Germinal center (tissue), 1 donor: ENCODE measurements at places on chromosomes 2 and 18.

- no peak for DNase-seq
Observed at GRCh38 chr2:11676640-11677039, 6.6 kb upstream of the NTSR2 start.

GRCh38 chr2:23912054-23912453, 14.9 kb downstream of the ATAD2B start:
- no peak for DNase-seq

- no peak for DNase-seq
Observed at GRCh38 chr2:157055660-157056199, 201.8 kb upstream of the GALNT5 start.

GRCh38 chr2:231396058-231396821, 730 bp downstream of the B3GNT7 start:
- peak; percentile 36 for DNase-seq

DNA sequence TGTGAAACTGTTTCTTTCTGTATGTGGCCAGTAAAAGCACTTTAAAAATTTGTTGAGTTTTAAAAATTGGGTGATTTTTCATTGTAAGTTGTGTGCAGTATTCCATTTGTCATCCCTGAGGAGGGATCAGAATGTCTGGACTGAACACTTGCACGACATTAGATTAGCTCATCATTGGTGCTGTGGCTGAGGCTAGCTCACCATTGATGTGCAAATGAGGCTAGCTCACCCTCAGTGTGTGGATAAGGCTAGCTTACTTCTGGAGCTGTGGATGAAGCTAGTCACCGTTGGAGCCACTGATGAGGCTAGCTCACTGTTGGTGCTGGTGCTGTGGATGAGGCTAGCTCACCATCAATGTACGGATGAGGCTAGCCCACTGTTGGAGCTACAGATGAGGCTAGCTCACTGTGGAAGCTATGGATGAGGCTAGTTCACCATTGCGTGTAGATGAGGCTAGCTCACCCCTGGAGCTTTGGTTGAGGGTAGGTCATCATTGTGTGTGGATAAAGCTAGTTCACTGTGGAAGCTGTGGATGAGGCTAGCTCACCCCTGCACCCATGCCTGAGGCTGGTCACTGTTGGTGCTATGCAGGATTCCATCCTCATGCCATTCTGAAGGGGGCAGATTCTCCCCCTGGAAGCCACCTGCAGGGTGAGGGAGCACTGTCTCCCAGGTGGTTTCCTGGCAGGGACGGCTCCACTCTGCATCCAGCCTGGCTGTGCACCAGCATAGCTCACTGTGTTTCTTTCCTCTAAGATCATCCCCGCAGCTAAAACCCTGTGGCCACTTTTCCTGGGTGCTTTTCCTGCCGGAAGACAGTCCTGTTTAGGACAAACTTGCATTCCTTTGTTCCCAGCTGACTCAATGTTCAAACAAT, 101.1 kb downstream of the TWIST2 start:
- DNase-seq = no peak

DNA sequence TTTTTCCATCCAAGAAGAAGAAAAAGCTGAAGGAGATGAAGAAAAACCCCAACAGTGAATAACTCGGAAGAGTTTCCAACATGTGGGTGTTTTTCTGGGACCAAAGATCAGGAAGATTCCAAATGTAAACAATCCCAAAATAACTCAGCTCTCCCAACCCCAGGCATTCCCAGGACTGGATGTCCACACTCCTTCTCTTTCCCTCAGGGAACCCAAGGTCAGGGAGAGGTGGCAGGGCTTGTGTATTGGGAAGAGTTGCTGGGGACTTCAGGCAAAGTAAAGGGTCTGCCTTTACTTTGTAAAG, 268.0 kb downstream of the DYSF start:
- no peak for DNase-seq

DNA sequence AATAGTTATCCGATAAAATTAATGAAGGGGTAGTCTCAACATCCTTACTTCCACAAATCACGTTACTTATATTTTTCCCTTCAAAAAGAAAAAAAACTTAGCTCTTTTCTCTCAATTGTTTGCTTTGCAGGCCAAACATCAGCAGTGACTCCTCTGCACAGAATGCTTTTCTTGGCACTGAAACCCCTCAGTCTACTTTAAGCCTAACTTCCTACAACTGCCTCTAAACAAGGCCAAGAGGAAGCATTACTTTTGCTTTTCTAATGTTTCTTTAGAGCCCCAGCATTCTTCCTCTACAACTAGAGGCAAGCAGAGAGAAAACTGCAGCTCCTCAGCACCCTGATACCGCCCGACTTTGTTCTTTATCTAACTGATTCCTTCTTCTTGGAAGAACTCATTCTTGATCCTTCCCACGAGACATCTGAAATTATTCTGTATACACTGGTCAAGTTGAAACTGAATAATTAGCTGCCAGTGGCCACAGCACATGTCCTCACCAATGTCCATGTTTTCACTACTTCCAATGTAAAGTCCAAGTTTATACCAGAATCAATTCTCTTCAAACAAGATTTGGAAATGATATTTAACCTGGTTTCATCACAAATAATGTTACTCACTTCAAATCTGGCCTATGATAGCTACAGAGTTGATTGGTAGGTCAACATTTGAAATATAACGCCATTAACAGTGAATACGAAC, 55.3 kb downstream of the DTNB start:
- DNase-seq = no peak

DNA sequence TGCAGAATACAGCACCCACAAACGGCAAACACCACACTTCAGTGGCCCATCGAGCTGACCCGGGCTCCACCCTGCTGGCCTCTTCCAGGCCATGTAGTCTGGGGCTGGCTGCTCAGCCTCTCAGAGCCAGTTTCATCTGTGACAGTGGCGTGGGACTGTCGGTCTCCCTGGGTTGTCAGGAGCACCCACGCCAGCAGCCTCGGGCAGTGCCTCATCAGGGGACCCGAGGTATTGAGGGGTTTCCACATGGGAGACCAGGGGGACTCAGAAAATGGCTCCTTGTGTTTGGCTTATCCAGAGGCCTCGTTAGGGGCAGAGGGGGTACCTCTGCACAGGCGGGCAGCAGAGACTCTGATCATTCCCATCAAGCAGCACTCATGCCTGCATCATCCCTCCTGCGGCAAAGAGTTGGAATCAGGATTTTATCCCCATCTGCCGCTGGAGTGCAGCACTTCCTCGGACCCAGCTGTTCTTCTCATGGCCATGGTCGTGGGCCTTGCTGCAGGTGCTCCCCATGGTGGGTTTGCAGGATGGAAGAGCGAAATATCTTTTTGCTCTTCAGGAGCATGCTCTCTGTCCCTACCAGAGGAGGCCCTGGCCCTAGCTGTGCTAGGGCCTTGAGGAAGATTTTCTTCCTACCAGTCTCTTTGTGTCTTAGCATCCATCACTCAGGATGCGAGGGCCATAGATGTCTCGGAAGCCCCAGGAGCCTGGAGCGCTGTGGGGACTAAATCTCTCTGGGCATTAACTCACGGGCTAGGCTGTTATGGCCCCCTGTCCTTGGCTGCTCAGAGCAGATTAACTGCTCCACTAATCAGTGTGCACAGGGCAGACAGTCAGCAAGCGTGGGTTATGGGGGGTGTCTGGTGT, 100.8 kb downstream of the CLIP4 start:
- DNase-seq = no peak

- DNase-seq = no peak
Observed at GRCh38 chr18:62018759-62019041, 125.9 kb upstream of the RNF152 start.

DNA sequence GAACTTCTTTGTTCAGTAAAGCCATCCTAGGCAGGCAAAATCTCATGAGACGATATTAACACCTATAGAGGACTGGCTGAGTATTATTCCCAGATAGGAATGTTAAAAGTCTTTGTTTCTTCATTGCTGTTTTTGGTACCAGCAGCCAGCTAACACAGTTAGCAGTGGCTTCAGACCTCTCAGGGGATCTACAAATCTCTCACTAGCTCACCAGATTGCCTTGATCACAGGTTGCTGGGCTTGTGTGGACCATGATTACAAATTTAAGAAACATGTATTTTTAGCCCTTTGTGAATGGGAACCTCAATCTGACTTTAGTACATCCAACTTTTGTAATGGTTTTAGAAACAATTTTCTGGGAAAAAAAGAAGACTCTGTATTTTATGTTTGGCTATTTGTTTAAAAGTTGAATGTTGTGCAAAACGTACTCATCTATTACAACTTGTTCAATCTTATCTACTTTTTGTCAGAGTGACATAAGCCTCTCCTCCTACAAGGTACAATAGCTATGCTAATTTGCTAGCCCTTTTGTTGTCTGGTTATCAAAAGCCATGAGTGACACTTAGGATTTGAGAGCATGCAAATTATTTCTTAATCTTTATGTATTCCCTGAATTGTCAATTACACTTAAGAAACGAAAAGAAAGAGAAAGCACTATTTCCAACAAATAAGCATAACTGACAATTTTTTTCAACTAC, 693.1 kb downstream of the ERBB4 start:
- no peak for DNase-seq

- DNase-seq = no peak
Observed at GRCh38 chr2:101560780-101561315, 85.9 kb upstream of the RFX8 start.

DNA sequence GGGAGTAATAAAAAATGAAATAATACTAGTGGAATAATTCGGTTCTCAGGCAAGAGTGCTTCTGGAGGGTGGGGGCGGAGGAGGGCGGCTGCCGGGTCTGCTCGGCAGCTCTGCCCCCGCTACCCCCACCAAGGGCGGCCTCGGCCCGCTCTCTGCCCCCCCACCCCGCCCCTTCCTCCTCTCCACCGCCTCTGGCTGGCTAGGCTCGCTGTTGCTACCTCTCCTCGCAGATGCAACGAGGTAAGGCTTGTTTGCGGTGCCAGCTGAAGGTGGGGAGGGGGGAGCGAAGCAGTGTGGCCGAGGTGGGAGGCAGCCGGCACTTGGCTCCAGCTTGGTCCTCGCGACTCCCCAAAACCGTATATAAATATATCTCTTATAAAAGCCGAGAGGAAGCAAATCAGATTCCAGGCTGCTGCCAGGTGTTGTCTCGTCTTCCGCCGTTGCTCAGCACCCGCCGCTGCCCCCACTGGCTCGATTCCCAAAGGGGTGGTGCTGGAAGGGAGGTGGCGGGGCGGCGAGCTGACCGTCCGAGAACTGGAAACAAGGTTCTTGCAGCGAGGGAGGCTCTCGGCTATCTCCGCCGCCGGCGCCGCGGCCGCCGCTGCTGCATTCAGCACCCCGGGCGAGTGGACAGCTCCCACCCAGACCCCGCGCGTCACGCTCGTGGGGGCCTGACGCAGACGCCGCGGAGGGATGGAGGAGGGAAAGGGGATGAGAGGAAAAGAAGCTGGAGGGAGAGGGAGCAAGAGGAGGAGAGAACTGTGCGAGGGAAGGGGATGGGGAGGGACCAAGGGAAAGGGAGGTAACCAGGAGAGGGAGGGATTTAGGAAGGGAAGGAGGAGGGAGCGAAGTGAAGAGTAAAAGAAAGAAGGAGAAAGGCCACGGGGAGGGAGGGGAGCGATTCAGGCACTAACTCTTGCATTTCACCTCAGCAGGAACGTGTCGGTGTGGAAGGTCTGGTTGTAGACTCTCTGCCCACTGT, at the start of gene MARCHF4:
MARCHF4 (minus strand) TSS at position 763 of the 982 bp plus-strand sequence. CDS start 2,223 bp downstream, outside the sequence.
- DNase-seq = peak; percentile 49

DNA sequence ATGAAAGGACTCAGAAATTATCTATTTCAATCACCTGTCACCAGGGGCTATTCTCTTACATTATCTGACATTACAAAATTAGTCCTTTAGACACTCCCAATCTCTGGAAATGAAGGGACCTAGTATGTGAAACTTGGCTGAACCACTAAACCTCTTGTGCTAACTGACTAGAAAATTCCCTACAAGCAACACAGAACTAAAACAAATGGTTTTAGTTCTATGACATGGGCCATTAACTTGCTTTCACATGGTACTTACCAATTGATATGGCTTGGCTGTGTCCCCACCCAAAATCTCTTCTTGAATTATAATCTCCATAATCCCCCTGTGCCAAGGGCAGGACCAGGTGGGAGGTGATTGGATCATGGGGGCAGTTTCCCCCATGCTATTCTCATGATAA, 16.6 kb downstream of the SERPINE2 start:
- DNase-seq = no peak

GRCh38 chr2:3483227-3483985, 35.9 kb downstream of the ADI1 start:
- DNase-seq = no peak

DNA sequence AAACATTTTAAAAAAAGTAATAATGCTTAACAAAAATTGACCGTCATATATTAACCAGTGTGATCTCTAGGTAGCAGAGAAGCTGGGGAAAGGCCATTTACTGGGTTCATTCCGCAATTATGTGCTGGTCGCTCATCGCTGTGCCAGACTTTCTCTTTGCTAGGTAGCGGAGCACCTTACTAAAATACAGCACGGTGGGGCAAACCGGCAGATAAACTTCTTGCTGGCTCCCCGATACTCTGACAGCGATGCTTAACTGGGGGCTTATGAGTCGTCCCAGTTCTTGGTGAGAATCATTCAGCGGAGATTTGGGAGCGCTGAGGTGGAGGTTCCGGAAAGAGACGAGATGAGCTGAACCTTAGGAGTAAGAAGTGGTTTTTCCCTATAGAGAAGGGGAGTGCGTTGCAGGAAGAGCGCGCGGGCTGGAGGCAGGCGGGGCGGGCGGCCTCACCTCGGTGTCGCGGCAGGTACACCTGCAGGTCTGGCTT, 605 bp downstream of the C2orf68 start:
- no peak for DNase-seq

DNA sequence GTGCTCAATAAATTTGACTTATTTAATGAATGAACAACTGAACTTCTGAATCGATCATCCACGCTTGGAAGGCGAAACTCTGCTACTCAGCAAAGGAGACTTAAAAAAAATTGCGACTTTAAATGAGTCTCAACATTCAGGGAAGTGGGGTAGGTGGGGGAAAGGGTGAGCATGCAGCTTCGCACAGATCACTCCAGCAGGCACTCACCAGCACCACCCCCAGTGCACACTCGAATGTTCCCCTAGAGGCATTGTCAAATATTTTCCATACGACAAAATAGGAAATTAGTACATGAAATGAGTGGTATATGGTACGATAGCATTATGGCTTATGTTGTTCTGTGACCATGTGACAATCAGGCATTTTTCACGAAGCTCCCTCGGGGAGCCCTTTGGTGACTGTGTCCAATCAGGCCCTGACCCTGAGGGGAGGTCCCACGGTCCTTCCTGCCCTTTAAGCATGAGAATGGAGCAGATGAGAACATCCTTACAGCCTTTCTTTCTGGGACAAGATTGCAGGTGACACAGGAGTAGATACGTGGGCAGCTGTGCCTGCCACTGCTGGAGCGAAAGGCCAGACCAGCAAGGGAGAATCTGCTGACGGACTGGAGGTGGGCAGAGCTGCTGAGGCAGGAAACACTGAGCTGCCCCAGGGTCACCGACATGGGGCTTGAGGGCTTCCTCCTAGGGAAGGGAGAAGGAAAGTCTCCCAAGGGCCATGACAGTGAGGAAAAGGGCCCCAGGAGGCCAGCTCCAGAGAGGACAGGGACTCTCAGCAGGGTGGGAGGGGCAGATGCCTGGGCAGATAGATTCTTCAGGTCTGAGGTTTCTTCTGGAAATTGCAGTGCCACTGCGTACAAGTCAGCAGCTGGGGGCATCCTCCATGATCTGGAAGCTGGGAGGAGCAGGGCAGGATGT, 101.3 kb upstream of the ID2 start:
- peak; percentile 49 for DNase-seq

DNA sequence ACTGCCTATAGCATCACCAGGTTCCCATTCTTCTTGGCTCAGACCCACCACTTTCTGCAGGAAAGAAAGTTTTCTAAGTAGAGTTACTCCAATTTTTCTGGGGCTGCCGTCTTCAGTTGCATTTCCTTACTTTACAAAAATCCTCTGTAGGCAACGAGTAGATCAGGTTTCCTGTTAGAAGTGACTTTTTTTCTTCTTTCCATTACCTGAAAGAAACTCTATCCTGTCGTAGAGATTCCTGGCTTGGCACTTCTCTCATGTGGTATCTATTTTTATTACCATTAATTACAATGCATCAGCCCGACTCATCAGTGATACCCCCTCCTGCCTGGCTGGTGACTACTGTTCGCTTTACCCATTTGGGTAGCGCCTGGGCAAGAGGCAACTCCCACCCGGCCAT, 5.6 kb upstream of the SIX2 start:
- no peak for DNase-seq
